HepG2 (cell line): ENCODE measurements at places on chromosomes 1 and 21. TPM values are rescaled to one million over a fixed set of nuclear protein-coding genes. Genes with fewer than 3 reads are reported as not detected.

DNA sequence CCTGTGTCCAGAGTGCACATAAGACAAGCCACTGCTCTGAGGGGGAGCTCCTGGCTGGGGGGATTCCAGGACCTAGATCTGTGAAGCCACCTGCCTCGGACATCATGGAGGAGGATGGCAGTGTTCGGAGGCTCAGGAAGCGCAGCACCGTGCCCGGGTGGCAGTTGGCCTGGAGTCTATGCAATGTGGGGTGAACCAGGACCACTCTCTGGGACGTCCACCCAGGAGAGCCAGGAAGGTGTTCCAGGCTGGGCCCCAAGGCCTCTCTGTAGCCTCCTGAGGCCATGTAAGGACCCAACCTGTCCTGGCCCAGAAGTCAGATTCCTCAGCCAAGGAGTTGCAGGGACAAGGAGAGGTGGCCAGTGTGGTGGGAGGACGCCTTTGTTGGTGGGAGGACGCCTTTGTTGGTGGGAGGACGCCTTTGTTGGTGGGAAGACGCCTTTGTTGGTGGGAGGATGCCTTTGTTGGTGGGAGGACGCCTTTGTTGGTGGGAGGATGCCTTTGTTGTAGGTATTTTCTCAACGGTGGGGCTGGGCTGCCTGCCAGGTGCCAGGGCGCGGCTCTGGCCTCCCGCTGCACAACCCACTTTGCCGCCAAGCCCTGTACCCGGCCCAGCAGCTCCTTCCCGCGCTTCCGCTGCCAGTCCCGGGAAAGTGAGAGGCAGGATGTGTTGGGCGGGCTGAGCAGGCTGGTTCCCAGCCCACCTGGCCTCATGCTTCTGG lies 30.6 kb upstream of the BMP8B start:
- no peak for DNase-seq

DNA sequence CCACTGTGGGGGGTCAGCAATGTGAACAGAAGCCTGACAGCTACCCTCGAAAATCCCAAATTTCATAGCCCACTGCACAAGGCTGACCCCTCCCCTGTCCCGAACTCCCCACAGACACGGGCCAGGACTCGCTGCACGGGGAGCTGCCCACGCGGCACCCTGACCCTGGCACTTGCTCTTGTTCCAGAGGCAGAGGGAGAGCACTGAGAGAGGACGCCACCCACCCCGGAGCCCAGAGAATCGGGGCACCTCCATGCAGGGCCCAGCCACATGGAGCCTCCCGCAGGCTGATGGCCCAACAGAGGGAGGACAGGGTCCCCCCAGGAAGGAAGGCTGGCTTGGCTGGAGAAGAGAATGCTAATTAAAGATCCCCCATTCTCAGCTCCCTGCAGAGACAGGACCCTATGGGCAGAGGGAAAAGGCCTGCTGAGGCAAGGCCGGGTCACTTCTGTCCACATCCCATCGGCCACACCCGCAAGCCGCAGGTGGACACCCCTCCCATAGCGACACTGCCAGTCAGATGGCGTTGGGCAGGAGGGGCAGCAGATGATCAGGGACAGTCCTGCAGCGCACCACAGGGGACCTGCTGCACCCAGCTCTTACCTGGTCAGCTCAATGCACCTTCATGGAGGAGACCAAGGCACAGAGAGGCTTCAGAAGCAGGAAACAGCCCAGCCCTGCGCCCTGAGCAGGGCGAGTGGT lies 136.9 kb downstream of the NPHP4 start:
- DNase-seq: no peak

DNA sequence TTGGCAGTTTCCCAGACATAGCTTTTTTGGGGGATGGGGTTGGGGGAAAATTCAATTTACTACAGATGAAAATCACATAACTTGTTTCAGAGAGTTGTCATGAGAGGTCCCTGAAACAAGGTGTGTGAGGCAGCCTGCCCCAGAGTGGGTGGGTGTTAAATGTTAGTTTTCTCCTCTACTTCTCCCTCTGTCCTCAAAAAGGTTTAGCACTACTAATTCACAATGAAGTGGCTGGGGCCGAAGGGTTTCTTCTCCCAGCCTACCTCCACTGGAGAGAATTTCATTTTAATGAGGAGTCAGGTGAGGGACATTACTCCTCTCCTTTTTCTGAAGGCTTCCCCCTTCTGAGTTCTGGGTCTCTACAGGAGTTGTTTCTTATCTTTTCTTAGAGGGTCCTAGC lies 103.3 kb downstream of the C1orf94 start:
- no peak for DNase-seq

GRCh38 chr1:162172311-162173102 lies 103.0 kb downstream of the NOS1AP start:
- DNase-seq: peak; percentile 68

- no peak for DNase-seq
These were observed 159.0 kb downstream of the CASZ1 start for GRCh38 chr1:10637400-10637799.

DNA sequence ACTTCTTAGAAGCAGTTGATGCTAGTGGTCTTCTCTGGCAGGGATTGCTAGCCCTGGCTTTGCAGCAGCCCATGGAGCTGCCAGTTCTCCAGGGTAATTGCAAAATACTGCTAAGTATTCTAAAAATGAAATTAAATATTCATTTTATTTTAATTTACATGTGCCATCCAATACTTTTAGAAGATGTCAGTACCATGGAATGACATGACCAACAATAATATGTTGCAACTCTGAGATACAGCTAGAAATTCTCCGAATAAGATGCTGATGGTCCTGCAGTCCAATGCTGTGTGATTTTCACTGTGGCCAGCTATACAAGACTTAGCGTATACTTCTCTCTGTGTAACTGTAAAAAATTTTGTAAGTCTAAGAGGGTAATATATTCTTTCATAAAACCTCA lies 20.0 kb upstream of the WARS2 start:
- DNase-seq: no peak

DNA sequence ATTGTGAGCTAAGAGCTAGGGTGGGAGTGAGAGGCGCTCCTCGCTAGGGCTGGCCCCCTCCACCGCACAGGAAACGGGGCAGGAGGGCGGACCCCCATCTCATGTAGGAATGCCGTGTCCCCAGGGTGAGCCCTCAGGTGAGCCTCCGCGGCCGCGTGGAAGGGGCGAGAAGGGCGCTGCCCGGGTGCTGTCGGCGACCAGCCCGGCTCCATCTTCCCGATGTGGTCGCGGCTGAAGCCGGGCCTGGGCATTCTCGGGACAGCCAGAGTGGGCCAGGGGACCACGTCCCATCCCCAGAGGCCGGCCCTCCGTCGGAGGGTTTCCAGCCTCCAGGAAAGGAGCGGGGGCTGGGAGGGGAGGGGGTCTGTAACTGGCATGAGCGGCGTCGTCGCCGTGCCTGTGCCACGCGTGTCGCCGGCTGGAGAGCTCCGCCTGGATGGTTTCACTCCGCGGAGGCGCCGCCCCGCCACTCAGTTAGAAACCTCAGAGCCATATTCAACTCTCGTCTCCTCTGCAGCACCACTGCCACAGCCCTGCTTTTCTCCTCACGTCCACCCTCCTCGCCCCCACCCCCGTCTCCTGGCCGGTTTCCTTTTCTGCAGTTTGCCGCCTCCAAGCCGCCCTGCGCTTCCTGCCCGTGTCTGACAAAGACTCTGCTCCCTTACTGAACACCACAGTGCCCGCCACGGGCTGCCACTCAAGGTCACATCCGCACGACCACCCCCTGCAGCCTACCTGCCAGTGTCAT lies at the start of gene TMEM269:
TSS of gene TMEM269 (plus strand) at position 46 of the 748 bp plus-strand sequence. CDS start 4,903 bp downstream, outside the sequence.
- no peak for DNase-seq

DNA sequence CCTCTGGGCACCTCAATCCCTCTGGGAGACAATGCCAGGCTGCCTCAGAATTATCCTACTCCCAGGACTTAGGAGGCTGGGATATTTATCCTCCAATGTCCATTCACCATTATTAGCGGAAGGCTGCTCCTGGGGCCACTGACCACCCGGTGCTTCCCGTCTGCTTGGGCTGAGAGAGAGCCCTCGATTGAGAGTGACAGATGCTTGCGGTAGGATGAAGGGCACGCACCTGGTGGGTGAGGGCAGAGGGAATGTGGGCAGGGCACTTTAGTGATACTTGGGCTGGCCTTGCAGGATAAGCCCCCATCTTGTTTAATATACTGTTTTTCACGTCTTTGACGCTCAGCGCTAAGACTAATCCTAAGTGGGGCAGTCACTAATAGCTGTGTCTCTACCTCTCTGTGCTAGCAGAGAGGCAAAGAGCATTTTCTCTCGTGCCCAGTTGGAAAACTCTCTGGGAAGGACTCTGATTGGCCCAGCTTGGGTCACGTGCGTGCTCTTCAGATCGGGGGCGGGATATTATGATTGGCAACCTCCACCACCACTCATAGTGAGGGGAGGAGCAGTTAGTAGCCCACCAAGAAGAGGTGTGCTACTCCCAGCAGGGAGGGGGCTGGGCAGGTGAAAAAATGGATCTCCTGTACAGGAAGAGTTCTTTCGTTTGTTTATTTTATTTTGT lies 10.6 kb upstream of the PARS2 start:
- peak; percentile 21 for DNase-seq

DNA sequence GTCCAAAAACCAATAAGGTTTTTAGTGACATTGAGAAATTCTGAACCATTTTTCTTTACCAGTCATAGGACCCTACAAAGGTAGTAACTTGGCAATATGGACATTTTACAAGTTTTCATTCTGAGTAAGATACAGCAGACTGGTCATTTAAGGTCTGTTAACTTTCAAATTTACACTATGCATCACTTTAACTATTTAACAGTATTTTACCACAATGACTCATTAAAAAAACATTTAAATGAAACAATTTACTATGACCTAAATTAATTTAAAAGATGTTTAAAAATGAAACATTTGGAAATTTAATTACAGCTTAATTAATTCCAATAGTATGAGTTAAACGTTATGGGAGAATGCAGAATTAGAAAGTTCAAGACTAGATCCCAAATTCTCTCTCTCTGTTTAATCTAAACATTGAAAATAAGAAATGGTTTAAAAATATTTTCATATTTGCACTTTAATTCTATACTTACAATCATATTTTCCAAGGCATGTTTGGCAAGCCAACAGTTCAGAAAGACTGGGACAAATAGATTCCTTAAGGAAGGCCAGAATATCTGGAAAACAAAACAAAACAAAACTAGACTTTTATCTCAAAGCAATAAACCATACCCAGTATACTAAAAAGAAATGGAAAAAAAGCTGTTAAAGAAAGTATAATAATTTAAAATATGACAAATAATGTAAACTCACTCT lies 140.9 kb downstream of the KCNT2 start:
- no peak for DNase-seq

DNA sequence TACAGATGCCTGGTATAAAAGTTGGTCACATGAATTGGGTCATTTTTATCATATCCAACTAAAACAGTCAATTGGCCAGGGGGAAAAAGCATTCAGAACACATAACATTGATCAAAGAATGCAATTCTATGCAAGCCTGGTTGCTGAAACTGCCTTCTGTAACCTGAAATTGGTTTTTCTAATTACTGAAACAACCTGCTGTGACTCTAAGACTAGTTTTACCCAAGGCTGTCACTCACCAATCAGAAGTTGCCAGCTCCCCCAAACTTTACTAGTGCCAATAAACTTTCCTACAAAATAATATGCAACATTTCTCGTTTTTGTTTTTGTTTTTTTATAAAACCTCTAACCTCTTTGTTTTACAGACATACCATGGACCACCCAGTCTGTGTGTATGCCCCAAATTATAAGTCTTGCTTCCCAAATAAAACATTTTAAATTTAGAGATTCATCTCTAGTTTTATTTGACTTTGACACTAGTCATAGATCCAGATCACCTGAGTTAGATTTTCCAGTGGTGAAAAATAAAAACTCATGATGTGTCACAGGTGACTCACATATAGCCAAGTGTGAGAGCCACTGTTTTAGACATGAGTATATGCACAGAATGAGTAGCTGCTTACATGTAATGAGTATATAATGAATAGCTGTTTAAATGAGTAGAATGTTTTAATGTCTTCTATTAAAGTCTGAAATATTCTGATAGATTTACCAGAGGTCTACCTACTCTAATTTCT lies 64.2 kb upstream of the CR2 start:
- DNase-seq: no peak

Gene ATP6V1G3
- polyA plus RNA-seq: not detected in 2 replicates

Gene S100A2
- 1.2 and 1.4 TPM in 2 replicates for polyA plus RNA-seq

Gene NUDT4B
- 17.8 and 24.5 TPM in 2 replicates for polyA plus RNA-seq

Gene IFI44L
- 0.04 and 0.12 TPM in 2 replicates for polyA plus RNA-seq

Gene CXADR
- 99.1 and 110 TPM in 2 replicates for polyA plus RNA-seq

Gene KDM1A
- 71.8 and 81.3 TPM in 2 replicates for polyA plus RNA-seq

Gene AVPR1B
- polyA plus RNA-seq: 0.05 and 0.07 TPM in 2 replicates

Gene CD1E
- not detected in 2 replicates for polyA plus RNA-seq

Gene GCSAML
- not detected in 2 replicates for polyA plus RNA-seq
